ENCODE measurements at places on chromosomes 7 and 10.

- no peak overlapping the region for H3K4me3 ChIP-seq
- ATAC-seq, result no peak
- peaks cover 4% of the 10 kb centered on the region for H3K4me1 ChIP-seq
These were observed 4.1 kb upstream of the CEP41 start for GRCh38 chr7:130444751-130445407.

DNA sequence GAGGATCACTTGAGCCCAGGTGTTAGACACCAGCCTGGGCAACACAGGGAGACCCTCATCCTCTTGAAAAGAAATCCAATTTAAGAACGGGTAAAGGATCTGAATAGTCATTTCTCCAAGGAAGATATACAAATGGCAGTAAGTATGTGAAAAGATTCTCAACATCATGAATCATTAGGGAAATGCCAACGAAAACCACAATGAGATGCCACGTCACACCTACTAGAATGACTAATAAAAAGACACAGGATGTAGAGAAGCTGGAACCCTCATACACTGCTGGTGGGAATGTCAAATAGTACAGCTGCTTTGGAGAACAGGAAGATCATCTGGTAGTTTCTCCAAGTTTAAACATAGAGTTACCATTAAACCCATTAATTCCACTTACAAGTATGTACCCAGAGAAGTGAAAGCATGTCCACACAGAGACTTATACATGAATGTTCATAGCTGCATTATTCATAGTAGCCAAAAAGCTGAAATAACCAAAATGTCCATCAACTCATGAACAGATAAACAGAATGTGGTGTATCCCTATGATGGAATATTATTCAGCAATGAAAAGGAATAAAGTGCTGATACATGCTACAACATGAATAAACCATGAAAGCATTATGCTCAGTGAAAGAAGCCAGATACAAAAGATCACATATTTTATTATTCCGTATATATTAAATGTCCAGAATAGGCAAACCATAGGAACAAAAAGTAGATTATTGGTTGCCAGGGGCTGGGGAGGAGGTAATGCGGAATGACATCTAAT is 13.1 kb upstream of the ZMIZ2 start:
- peak overlapping the region; percentile 55 for H3K27ac ChIP-seq
- ATAC-seq, result peak; percentile 95
- H3K4me1 ChIP-seq, result peaks cover 19% of the 10 kb centered on the region

GRCh38 chr10:36629476-36629875 is 495.9 kb upstream of the ANKRD30A start:
- H3K4me3 ChIP-seq, result no peak overlapping the region
- no peak for ATAC-seq
- H3K36me3 ChIP-seq, result no peaks in the 10 kb centered on the region
- no peaks in the 10 kb centered on the region for H3K4me1 ChIP-seq
- no peak overlapping the region for H3K27ac ChIP-seq

DNA sequence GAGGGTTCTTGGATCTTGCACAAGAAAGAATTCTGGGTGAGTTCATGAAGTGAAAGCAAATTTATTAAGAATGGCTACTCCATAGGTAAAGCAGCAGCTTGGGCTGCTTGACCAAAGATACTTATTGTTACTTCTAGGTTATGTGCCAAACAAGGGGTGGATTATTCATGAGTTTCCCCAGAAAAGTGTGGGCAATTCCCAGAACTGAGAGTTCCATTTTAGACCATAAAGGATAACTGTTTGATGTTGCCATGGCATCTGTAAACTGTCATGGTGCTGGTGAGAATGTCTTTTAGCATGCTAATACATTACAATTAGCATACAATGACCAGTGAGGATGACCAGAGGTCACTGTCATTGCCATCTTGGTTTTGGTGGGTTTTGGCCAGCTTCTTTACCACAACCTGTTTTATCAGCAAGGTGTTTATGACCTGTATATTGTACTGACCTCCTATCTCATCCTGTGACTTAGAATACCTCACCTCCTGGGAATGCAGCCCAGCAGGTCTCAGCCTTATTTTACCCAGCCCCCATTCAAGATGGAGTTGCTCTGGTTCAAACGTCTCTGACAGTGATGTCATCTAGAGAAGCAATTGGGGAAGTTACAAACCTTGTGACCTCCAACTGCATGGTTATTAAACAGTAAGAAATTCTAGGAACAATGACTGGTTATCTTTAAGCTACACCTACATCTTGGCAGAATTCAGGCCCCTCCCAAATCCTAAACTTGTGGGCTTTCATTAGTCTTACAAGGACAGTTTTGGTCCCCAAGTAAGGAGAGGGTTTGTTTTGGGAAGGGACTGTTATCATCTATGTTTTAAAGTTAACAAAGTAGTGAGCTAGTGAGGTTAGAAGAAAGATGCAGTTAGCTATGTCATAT is 48.0 kb upstream of the INHBA start:
- H3K4me3 ChIP-seq, result no peak overlapping the region
- H3K27ac ChIP-seq, result no peak overlapping the region
- ATAC-seq, result no peak
- H3K36me3 ChIP-seq, result no peaks in the 10 kb centered on the region
- no peaks in the 10 kb centered on the region for H3K27me3 ChIP-seq

DNA sequence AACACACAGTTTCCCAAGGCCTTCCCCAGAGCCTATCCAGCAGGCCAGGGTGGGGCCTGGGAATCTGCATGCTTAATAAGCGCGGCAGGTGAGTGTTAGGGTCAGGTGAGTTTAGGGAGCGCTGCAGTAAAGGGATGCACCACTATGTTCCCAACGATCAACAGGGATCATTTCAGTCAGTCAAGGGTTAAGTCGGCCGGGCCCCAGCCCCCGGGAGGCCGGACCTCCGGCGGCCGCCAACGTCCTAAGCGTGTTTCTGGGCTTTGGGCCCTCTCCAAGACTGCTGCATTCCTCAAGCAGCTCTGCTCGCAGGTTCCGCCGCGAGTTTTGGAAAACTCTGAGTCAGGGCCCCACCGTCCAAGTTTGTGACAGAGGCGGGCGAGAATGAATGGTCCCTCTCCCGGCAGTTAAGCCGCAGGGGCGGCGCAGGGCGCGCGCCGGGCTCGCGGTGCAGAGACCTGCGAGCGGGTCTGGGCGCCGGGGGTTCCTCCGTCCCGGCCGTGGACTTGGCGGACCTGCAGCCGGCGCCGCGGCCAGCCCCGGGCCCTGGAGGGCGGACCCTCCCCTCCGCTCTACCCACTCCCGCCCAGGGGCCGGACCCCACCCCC is 81.6 kb downstream of the ARHGAP22 start:
- ATAC-seq, result no peak
- H3K27ac ChIP-seq, result no peak overlapping the region
- no peaks in the 10 kb centered on the region for H3K4me1 ChIP-seq
- H3K36me3 ChIP-seq, result no peaks in the 10 kb centered on the region
- no peak overlapping the region for H3K4me3 ChIP-seq

GRCh38 chr10:89037096-89037495 is 46.5 kb downstream of the FAS start:
- no peak for ATAC-seq
- H3K4me1 ChIP-seq, result peaks cover 6% of the 10 kb centered on the region
- no peaks in the 10 kb centered on the region for H3K27me3 ChIP-seq
- H3K36me3 ChIP-seq, result peaks cover 18% of the 10 kb centered on the region
- H3K4me3 ChIP-seq, result no peak overlapping the region
- H3K27ac ChIP-seq, result no peak overlapping the region

- H3K27me3 ChIP-seq, result no peaks in the 10 kb centered on the region
- no peak overlapping the region for H3K27ac ChIP-seq
- H3K4me1 ChIP-seq, result no peaks in the 10 kb centered on the region
These were observed 232.1 kb downstream of the FZD1 start for GRCh38 chr7:91496251-91496820.

- peaks cover 5% of the 10 kb centered on the region for H3K4me1 ChIP-seq
- ATAC-seq, result no peak
- no peaks in the 10 kb centered on the region for H3K36me3 ChIP-seq
- H3K4me3 ChIP-seq, result no peak overlapping the region
- H3K27me3 ChIP-seq, result no peaks in the 10 kb centered on the region
These were observed 226.3 kb downstream of the MGMT start for GRCh38 chr10:129693382-129693781.

DNA sequence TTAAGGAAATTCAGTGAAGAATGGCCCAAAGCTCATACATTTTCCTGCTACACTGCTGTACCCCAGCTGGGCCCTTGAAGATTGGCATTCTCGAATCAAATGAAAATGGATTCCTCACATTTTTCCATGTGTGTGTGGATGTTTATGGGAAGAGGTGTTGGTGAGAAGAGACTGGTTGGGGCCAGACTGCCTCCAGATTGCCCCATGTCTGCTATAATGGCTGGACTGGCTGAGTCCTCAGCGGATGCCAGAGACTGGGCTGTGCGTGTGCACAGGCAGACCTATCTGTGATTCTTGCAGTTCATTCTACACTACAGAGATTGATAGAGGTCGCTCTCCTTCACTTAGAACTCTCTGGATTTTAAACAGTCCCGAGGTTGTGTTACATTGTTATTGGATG is 183.6 kb upstream of the GDF10 start:
- H3K4me1 ChIP-seq, result no peaks in the 10 kb centered on the region
- ATAC-seq, result no peak
- no peak overlapping the region for H3K4me3 ChIP-seq
- H3K27ac ChIP-seq, result no peak overlapping the region

DNA sequence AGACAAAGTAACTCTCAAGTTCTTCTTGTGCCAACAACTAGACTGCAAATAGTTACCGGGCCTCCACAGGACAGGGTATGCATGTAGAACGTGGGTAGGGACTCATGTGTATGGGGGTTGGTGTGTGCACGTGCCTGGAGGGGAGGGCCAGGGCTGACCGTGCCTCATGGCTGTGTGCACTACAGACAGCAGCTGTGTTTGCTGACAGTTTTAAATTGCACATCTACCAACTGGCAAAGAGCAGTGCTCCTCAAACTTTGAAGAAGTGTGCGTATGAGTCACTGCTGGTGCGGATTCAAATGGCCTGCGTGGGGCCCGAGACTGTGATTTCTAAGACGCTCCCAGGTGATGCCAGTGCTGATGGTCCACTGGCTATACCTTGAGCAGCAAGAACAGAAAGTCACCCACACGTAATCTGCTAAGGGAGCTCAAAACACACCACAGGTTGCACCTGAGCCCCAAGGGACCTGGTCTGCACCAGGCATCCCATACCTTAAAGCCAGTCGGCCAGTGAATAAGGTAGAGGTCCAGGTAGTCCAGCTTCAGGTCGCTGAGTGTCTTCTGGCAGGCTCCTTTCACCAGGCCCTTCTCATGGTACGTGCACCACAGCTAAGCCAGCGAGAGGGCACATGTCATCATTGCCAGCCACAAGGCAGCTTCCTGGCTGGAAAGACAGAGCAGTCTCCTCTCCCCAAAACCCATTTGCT is 8.5 kb downstream of the AKR1B1 start:
- H3K27ac ChIP-seq, result no peak overlapping the region
- no peak for ATAC-seq
- no peak overlapping the region for H3K4me3 ChIP-seq
- peaks cover 12% of the 10 kb centered on the region for H3K4me1 ChIP-seq
- H3K27me3 ChIP-seq, result no peaks in the 10 kb centered on the region

DNA sequence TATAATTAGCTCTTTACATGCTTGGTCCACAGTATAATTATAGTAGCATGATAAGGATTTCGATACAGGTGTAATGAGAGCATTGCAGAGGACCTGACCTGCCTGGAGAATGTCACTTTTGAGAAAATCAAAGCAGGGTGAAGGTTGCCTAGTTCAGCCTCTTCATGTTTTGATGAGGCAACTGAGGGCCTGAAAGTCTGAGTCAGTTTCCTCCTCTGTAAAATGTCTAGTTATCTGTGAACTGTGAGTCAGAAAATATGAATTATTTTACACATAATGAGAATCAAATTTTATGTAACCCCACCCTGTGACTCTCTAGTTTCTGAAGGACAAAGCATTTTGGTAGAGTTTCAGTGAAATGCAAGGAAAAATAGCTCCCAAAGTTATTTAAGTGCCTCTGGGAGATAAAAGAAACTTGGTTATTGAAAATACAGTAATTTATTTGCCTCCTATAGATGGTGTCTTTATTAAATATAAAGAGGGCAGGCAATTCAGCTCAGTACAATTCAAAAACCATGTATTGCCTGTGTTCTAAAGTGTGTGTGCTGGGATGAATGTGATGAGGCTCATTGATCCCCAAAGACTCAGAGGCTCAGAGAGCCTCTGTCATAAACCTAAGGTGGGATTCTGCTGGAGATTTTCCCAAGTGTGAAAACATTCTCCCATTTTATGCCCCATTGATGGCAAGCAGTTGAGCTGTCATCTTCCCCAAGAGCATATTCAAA is 37.3 kb upstream of the SAMD9L start:
- H3K36me3 ChIP-seq, result no peaks in the 10 kb centered on the region
- no peaks in the 10 kb centered on the region for H3K4me1 ChIP-seq
- ATAC-seq, result peak; percentile 97
- H3K27me3 ChIP-seq, result peaks cover 25% of the 10 kb centered on the region

- H3K27ac ChIP-seq, result no peak overlapping the region
- ATAC-seq, result no peak
- no peaks in the 10 kb centered on the region for H3K4me1 ChIP-seq
- no peak overlapping the region for H3K4me3 ChIP-seq
- H3K36me3 ChIP-seq, result no peaks in the 10 kb centered on the region
- no peaks in the 10 kb centered on the region for H3K27me3 ChIP-seq
These were observed 350.3 kb downstream of the GPAM start for GRCh38 chr10:111833251-111833650.

GRCh38 chr7:90747516-90747915 is 151.4 kb downstream of the CDK14 start:
- no peak for ATAC-seq
- H3K4me3 ChIP-seq, result no peak overlapping the region

DNA sequence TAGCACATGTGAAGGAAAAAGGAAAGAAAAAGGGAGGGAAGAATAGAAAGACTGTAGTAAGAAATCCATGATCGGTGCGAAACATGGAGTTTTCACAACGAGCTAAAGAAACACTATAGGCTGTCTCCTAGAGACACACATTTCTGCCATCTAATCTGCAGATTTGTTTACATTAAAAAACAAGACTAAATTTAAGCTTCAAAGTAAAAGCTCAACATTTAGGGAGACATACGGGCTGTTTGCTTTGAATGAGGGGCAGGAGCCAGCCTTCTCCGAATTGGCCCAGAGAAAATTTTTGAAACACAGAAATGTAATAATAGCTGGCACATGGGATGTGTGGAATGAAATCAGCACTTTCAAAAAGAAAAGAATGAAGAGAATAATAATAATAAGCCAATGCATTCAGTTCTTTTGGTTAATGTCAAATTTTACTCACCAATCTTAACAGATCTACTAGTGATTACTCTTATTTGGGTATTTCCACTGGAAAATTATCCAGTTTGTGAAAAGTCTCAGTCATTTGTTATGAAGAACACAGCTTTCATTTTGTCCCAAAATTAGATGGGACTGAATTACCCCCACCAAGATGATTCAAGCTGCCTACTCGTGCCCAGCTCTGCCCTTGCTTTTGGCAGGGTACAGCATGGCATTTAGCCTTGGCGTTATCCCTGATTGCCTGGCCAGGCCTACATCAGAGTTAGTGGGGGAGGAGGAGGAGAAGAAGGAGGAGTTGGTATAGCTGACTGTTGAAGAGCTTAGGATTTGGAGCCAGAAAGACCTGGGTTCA is 47.1 kb downstream of the MTURN start:
- no peaks in the 10 kb centered on the region for H3K36me3 ChIP-seq
- ATAC-seq, result no peak
- no peak overlapping the region for H3K27ac ChIP-seq
- no peak overlapping the region for H3K4me3 ChIP-seq
- H3K4me1 ChIP-seq, result no peaks in the 10 kb centered on the region
- H3K27me3 ChIP-seq, result no peaks in the 10 kb centered on the region
